ACHN (cell line): ENCODE measurements at places on chromosomes 1 and 21.

DNA sequence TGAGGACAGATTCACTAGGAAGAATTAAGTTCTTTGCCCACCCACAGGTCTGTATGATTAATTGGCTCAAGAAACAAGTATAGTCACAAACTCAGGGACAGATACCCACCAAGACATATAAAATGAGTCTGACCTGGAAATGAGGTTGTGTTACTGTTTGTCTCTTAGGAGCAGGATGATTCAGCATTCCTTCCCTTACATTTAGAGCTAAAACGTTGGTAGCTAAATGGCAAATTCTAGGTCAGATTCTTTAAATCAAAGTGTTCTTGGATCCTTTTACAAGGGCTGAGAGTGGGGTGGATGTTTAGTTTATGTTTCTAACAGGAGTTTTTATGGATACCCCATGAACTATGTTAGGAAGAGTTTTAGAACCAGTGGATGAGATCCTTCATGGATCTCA lies 4.7 kb downstream of the RIMKLA start:
- no peak for DNase-seq

DNA sequence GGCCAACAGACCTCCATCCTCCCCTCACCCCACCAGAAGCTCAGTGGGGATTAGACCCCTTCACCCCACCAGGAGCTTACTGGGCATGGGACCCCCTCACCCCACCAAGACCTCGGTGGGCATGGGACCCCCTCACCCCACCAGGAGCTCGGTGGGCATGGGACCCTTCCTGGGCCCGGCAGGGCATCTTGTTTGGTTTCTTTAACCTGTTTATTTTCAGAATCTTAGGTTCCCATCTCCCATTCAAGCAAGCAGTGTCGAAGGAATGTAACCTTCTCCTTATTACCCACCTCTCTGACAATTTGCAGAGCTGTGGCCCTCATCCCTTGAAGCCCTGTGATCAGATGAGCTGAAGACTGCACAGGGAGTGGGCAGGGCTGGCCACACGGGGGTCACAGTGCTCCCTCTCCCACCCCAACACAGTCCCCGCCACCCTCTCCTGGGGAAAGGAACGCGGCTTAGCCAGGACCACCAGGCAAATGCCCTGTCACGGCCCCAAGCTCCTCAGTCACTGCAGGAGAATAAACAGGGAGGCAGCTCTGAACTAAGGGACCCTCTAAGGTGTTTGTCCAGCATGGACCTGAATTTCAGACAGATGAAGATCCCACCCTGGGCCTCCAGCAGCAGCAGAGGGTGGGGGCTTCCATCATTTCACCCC lies 330.0 kb downstream of the NPHP4 start:
- no peak for DNase-seq

GRCh38 chr1:39639305-39640130 lies at the start of gene HEYL:
HEYL (minus strand) TSS chr1:39639643; CDS start chr1:39639625, 18 bp downstream.
- DNase-seq, result peak; percentile 76

DNA sequence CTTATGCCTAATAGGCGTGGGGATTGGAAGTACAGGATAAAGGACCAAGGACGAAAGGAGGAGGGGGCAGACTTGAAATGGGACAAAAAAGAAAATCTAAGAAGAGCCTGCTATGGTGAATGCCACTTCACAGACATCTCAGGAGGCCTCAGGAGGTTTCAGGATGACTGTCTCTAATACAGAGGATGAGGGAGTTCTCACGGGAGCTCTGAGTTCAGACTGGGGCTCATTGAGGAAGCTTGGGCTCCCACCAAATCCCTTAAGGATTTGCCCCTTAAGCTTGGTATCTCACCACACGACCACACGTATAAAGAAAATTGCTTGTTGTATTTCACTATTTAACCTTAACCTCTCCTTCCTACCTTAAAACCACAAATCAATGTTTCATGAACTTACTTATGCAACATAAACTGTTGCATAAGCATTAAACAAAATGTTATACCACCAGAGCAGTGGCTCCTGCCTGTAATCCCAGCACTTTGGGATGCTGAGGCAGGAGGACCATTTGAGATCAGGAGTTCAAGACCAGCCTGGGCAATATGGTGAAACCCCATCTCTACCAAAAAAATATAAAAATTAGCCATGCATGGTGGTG lies 12.4 kb downstream of the SLC30A1 start:
- no peak for DNase-seq

DNA sequence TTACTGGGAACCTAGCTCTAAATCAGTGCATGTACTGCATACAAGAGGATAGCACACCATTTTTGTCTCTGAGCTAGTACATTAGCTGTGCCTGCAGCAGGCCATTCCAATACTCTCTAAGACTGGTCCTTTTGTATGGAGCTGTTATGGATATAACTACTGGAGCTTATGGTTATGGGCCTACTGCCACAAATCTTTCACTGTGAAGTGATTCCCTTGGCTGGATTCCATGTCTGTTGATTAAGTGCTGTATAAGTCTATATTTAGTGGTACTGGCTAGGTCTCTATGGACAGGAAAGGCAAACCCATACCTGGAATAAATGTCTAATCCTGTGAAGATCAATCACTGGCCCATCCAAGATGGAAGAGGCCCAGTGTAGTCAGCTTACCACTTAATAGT lies 12.0 kb downstream of the ZFYVE9 start:
- DNase-seq, result no peak

GRCh38 chr1:160855181-160855981 lies 7.3 kb downstream of the CD244 start:
- no peak for DNase-seq

GRCh38 chr1:39877231-39877778 lies 6.0 kb downstream of the TRIT1 start:
- DNase-seq, result no peak

DNA sequence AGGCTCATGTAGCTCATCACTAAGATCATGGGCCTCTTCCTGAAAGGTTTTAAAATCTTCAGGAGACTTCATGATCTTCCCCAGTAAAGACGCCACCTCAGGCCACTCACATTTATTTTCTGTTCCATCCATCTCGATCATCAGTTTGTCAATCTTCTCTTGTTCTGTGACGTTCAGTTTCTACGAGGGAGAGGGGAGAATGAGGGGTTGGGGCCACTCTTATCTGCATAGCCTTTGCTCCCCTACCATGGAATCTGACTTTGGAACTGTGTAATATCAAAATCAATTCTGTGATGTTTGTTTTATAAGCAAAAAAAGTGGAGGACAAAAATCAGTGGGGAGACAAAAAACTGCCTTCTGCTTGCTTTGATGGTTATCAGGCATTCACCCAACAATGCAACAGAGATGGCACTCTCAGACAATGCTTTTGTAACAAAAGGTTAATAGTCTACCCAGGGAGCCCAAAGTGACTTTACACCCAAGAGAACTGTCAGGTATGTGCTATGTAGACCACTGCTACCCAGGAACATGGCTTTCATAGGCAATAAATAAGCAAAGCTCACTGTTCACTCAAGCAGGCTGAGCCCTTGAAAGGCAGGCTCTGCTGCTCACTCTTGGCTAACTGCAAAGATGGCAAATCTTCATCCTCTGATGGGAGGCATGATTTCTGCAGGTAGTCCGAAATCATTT lies 10.5 kb downstream of the ENO1 start:
- DNase-seq, result no peak

GRCh38 chr1:195243492-195243891 lies 1364.7 kb downstream of the KCNT2 start:
- DNase-seq, result no peak

GRCh38 chr21:16563795-16564194 lies 834.0 kb downstream of the USP25 start:
- peak; percentile 92 for DNase-seq

- DNase-seq, result no peak
Observed at GRCh38 chr1:110643879-110644472, 30.8 kb downstream of the KCNA3 start.

DNA sequence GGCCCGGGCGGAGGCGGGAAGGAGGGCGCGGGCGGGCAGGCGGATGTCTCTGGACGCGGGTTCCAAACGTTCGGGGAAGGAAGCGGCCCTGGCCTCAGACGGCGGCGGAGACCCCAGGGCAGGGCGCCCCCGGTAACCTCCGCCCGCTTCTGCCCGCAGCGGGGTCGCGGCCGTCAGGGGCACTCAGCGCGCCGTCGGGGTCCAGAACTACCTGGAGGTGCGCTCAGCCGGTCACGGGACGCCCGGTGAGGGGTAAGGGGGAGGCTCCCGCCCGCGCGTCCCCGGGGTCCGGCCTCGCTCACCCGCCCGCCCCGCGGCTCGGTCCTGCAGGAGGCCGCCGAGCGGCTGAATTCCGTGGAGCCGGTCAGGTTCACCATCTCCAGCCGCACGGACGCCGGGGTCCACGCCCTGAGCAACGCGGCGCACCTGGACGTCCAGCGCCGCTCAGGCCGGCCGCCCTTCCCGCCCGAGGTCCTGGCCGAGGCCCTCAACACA lies 406 bp downstream of the PUSL1 start:
- DNase-seq, result no peak

DNA sequence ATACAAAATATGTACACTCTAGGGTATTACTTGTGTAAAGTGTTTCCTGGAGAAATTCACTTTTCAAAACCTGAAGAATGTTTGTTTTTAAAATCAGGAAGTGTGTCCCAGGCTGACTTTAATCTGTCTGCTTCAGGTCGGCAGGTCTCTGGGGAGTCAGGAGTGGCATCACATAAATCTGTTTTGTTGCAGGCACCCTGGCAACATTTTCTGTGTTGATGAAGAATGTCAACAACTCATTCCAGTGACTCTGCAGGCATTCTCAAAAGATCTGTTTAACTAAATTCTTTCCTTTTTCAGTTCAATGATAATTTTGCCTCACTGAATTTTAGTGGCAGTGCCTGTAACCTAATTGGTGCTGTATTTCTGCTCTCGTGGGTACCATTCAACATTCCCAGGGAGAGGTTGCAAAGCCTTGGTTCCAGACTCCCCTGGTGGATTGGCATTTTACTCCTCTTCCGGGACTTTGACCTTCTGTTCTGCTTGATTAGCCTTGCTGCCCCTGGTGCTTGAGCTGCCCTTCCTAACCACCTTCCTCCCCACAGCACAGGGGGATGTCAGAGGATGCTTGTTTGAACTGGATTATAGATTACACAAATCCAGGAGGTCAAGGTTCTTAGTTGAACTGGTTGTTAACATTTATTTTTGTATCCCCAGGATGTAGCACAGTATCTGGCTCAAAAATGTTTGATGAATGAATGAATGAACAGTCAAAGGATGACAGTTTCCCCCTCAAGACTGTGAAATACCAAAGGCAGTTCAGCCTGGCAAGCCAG lies 55.4 kb upstream of the LPGAT1 start:
- DNase-seq, result peak; percentile 13

DNA sequence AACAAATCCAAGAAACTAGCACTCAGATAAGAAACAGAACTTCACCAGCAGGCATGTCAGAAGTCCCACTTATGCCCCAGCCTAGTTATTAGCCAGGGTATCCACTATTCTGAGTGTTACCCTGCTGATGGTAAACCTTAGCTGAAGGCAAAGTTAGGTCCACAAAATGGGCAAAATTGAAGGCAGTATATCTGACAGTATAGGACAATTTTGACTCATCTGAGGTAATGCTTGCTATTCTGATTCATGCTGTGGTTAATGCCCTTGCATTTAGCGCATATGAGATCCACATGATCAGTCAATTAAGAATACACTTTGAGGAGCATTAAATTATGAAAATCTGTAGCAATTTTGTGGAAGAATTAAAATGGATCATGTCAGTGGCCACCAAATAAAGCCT lies 15.1 kb downstream of the IFI44 start:
- DNase-seq, result no peak

- no peak for DNase-seq
Observed at GRCh38 chr1:5645929-5646328, 346.3 kb downstream of the NPHP4 start.

DNA sequence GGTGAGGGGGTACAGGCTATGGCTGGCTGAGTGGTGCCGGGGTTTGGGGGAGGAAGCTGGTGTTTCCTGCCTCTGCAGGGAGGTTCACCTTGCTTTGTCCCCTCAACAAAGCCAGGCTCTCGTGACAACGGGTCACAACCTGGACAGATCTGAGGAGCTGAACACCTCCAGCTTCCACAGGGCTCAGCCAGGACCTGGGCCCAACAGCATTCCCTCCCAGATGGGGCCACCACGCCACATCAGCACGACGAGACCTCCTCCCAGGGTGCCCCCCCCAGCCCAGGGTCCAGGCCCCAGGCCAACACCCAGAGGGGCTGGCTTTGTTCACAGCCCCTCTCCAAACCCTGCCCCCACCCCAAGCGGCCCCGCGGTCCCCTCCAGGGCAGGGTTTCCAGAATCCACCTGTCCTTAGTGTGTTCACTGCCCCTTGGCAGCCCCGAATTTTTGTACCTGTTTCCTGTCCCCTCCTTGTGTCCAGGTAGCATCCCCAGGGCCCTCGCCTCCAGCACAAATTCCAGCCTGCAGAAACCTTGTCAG lies 34.7 kb downstream of the UBE2G2 start:
- DNase-seq, result no peak

- DNase-seq, result no peak
Observed at GRCh38 chr1:26922431-26922729, 837 bp downstream of the NUDC start.

- DNase-seq, result no peak
Observed at GRCh38 chr1:48683839-48684238, 92.9 kb downstream of the BEND5 start.

- DNase-seq, result peak; percentile 66
Observed at GRCh38 chr1:207997486-207998268, 86.8 kb upstream of the CD34 start.

DNA sequence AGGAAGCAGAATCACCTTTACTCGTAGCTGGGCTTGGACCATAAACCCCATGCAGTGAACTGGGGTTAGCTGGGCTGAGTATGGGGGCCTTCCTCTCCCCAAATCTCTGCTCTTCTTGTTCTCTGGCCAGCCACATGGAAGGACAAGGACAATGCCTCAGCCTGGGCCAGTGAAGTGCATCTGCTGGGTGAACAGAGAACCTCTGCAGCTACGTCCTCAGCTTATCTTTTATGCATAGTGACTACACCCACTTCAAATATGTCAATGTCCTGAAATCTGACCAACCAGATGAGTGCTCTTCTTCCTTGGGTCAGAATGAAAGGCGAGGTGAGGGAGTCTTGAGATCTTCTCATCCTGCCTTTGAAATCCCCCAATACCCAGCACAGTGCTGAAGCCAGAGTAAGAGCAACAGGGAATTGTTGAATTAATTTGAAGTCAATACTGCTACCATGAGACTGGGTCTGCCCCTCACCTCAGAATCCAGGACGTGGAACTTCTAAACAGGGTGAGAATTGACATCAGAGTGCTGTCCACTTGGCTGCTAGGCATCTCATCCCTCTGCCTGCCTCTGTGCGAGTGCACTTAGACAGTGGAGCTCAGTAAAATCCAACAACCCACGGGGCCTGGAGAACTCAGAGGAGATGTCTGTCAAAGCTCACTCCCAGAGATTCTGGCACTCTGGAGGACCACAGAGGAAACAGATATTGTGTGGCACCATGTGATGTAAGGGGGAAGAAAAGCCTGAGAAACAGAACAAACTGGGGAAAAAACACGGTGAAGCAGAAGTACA lies 99.0 kb downstream of the IER5 start:
- no peak for DNase-seq

- no peak for DNase-seq
Observed at GRCh38 chr1:30755334-30755733, 2.2 kb downstream of the LAPTM5 start.

- peak; percentile 47 for DNase-seq
Observed at GRCh38 chr1:62508187-62508758, 71.4 kb downstream of the USP1 start.

- DNase-seq, result peak; percentile 46
Observed at GRCh38 chr1:160046494-160047110, 14.8 kb upstream of the PIGM start.

GRCh38 chr1:66436378-66437135 lies 97.4 kb upstream of the SGIP1 start:
- peak; percentile 54 for DNase-seq

- peak; percentile 22 for DNase-seq
Observed at GRCh38 chr1:27872059-27872801, at the start of gene THEMIS2. THEMIS2 (plus strand) TSS chr1:27872544; CDS start chr1:27872572, 28 bp downstream.
